ENCODE measurements at places on chromosomes 12 and 14.

GRCh38 chr12:90510948-90511347 lies 444.0 kb downstream of the CCER1 start:
- DNase-seq: no peak

GRCh38 chr12:25200703-25201102 lies 5.7 kb downstream of the ETFRF1 start:
- DNase-seq: no peak

DNA sequence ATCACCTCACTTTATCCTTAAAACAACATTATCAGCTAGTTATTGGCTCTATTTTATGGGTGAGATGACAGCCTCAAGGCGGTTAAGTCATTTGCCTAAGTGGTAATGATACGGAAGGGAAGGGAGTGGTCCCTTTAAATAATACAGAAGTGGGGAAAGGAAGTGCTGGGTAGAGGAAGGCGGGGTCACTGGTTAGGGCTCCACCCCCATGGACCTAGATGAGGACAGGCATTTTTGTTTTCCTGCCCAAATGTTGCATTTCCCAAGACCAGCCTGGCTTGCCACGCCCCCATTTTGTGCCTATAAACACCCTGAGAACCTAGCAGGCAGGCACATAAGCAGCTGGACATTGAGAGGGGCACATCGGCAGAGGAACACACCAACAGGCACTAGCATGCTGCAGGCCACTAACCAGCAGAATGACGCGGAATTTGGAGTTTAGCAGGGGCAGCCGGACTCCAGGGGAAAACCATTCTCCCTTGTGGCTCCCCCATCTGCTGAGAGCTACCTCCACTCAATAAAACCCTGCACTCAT lies 100.9 kb downstream of the EPS8 start:
- peak; percentile 69 for DNase-seq

GRCh38 chr12:124910561-124911478 lies 3.6 kb downstream of the UBC start:
- DNase-seq: no peak

GRCh38 chr12:72836194-72836593 lies 564.0 kb downstream of the TRHDE start:
- DNase-seq: no peak

All from T1000 (cell line).